A549 treated with RU486 at 1 μM for 4 hours (cell line): ENCODE measurements at places on chromosomes 13 and 19. TPM values are rescaled to one million over a fixed set of nuclear protein-coding genes. Genes with fewer than 3 reads are reported as not detected.

LGI4 gene
- total RNA-seq: 0.06 to 0.21 TPM (median 0.16 TPM) in 5 replicates

CABP5 gene
- not detected in 5 replicates for total RNA-seq

RAB3A gene
- 0.53 to 1.1 TPM (median 0.57 TPM) in 5 replicates for total RNA-seq

FOSB gene
- 14.6 to 21.8 TPM (median 17.2 TPM) in 5 replicates for total RNA-seq

MBD3L2 gene
- not detected in 5 replicates for total RNA-seq

ANKRD27 gene
- 29.3 to 40.9 TPM (median 39.5 TPM) in 5 replicates for total RNA-seq

GPR108 gene
- 25.8 to 40.2 TPM (median 37.7 TPM) in 5 replicates for total RNA-seq

HSPB6 gene
- total RNA-seq: 0.10 to 0.30 TPM (median 0.24 TPM) in 5 replicates

SLC25A41 gene
- 0.06 to 0.24 TPM (median 0.16 TPM) in 3 of 5 replicates, not detected in the others for total RNA-seq

GNG8 gene
- not detected in 5 replicates for total RNA-seq

NCR1 gene
- total RNA-seq: not detected in 5 replicates

ZNF208 gene
- not detected in 5 replicates for total RNA-seq

TMEM59L gene
- 3.8 to 6.7 TPM (median 5.8 TPM) in 5 replicates for total RNA-seq

SSC5D gene
- total RNA-seq: 0.54 to 1.2 TPM (median 0.95 TPM) in 5 replicates

PCDH9 gene
- 5.5 to 7.2 TPM (median 6.8 TPM) in 5 replicates for total RNA-seq

REEP6 gene
- 3.8 to 5.9 TPM (median 5.4 TPM) in 5 replicates for total RNA-seq

NMRK2 gene
- not detected in 5 replicates for total RNA-seq

CEACAM16 gene
- total RNA-seq: 0.14 to 0.30 TPM (median 0.15 TPM) in 3 of 5 replicates, not detected in the others

GSX1 gene
- not detected in 5 replicates for total RNA-seq

BRSK1 gene
- 2.8 to 5.2 TPM (median 3.7 TPM) in 5 replicates for total RNA-seq

CEACAM19 gene
- total RNA-seq: 7.5 to 10.1 TPM (median 9.3 TPM) in 5 replicates

ELSPBP1 gene
- not detected in 5 replicates for total RNA-seq

ZNF724 gene
- total RNA-seq: 0.35 to 0.98 TPM (median 0.75 TPM) in 5 replicates

CPT1C gene
- 11.6 to 14.1 TPM (median 12.2 TPM) in 5 replicates for total RNA-seq

FGF9 gene
- total RNA-seq: not detected in 5 replicates

ZNF554 gene
- total RNA-seq: 1.0 to 1.3 TPM (median 1.2 TPM) in 5 replicates

CD37 gene
- not detected in 5 replicates for total RNA-seq
